Immature natural killer cell (primary cell): ENCODE measurements at places on chromosomes 12 and 14.

DNA sequence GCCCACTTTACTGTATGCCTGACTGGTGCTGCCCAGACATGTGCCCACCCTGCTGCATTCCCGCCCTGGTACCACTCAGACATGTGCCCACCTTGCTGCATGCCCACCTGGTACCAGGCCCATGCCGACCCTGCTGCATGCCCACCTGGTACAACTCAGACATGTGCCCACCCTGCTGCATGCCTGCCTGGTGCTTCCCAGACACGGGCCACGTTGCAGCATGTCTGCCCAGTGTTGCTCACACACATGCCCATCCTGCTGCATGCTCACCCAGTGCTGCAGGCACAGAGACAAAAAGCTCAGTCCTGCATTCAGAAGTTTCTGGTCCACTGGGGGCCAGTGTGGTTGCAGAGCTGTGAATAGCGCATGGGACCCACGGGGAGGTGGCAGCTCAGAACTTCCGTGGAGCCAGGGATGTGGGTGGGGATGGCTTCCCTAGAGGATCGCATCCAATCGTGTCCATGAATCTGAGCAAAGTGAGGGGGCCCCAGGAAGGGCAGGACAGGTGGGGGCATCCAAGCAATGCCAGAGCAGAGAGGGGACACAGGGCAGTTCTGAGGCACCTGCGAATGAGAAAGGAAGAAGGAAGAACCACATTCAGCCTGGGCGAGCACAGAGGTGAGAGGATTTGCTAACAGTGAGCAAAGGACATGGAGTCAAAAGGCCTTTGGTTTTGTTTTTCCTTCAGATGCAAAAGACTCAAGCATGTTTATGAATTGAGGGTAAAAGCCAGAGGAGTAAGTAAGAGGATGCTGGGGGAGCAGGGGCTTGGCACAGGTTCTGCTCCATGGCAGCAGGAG, 175.9 kb upstream of the C14orf180 start:
- DNase-seq: no peak

GRCh38 chr12:67887065-67887464, 102.2 kb upstream of the IFNG-AS1 start:
- no peak for DNase-seq

DNA sequence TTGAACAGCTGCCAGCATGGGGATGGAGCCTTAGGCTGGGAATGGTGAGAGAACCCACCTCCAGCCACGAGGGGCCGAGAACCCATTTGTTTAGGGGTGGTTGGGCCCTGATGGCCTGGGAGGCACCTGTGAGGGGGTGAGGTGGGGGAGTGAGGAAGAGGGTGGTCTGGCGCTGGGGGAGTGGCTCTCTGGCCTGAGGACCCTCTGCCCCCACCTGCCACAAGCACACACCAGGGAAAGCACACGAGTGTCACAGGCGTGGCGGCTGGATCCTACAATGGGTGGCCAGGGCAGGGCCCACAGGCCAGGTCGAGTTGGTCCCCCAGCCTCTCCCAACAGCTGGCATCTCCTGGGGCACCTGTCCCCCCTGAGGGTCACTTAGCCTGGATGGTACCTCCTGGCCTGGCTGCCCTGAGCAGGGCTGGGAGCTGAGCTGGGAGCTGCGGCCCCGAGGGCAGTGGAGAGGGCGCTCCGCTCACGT, 340.5 kb downstream of the TMEM121 start:
- DNase-seq: no peak

DNA sequence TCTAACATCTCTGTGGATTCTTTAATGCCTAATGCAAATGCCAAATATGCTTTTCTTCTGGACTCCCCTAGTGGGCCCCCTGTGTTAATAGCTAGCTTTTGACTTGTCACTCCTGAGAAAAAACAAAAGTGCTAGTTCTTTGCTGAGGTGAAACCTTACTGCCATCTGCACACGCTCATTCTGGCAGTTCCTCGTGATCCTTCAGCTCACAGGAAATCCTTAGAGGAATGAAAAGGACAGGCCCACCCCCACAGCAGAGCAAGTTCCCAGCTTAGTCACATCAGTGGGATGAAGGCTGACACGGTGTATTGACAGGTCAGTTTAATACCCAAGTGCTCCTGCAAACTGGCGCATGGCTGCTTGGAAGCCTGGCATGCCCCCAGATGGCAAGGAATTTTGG, 165.1 kb upstream of the ATP2B1 start:
- DNase-seq: no peak

DNA sequence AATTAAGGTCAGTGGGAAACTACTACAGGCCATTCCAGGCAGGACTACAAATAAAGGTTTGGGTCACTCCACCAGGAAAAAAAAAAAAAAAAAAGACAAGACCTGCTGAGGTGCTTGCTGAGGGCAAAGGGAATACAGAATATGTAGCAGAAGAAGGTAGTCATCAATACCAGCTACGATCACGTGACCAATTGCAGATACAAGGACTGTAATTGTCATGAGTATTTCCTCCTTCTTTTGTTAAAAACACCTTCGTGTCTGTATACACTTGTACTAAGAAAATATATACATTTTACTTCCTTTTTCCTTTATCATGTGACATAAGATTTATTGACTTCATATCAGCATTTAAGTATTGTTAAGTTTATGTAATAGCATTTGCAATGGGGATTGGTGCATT, 19.2 kb downstream of the GYS2 start:
- no peak for DNase-seq

- DNase-seq: no peak
Measured at GRCh38 chr12:116123451-116124258, 153.8 kb downstream of the MED13L start.

GRCh38 chr12:104372721-104373335, 69.3 kb downstream of the EID3 start:
- DNase-seq: no peak

GRCh38 chr12:113072136-113072535, 15.6 kb downstream of the DTX1 start:
- no peak for DNase-seq

DNA sequence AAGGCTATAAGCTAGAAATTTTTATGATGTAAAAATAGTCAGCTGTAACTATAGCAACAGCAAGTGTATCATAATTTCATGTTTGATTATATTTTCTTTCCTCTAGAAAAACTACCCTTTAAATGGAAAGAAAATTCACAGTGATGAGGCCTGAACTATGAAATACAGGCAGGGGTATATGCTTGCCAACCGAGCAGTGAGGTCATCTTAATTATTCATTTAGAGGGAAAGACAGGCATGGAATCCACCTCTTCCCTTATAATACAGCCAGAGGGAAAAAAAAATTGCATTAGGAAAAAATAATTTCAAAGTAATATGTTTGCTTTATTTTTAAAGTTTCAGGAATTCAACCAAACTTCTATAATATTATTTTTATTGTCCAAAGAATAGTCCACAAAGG, 139.8 kb downstream of the EPS8 start:
- no peak for DNase-seq

- no peak for DNase-seq
Measured at GRCh38 chr14:50407111-50407812, 10.6 kb upstream of the CDKL1 start.

DNA sequence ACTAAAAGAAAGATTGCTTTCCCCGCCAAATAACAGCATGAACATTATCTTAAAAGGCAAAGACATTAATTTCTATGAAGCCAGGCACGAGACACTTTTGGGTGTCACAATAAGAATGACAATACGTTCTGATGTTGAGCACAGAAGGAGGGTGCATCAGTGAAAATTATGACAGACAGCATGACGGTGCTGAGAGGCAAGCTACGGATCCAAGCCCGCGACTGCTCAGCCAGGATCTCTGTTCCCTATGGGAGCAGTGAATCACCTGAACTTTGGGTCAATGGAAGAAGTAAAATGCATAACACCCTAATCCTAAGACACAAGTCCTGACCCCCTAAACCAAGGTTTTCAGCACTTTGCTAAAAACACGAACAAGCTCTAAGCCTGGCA, 51.7 kb downstream of the SLC25A47 start:
- DNase-seq: no peak

GRCh38 chr12:11555743-11556625, 93.5 kb upstream of the ETV6 start:
- no peak for DNase-seq

GRCh38 chr14:50319721-50320120, 7.6 kb downstream of the DMAC2L start:
- no peak for DNase-seq

GRCh38 chr12:109770104-109770860, 56.7 kb downstream of the FAM222A start:
- no peak for DNase-seq

- no peak for DNase-seq
Measured at GRCh38 chr12:52364061-52364460, 3.2 kb downstream of the KRT85 start.

- DNase-seq: no peak
Measured at GRCh38 chr12:119746169-119746568, 78.2 kb downstream of the PRKAB1 start.

GRCh38 chr12:12372946-12373722, 16.3 kb downstream of the BORCS5 start:
- no peak for DNase-seq

- DNase-seq: no peak
Measured at GRCh38 chr12:88163371-88163770, 21.3 kb downstream of the TMTC3 start.

- DNase-seq: no peak
Measured at GRCh38 chr14:92505826-92506225, 7.8 kb upstream of the RIN3 start.

DNA sequence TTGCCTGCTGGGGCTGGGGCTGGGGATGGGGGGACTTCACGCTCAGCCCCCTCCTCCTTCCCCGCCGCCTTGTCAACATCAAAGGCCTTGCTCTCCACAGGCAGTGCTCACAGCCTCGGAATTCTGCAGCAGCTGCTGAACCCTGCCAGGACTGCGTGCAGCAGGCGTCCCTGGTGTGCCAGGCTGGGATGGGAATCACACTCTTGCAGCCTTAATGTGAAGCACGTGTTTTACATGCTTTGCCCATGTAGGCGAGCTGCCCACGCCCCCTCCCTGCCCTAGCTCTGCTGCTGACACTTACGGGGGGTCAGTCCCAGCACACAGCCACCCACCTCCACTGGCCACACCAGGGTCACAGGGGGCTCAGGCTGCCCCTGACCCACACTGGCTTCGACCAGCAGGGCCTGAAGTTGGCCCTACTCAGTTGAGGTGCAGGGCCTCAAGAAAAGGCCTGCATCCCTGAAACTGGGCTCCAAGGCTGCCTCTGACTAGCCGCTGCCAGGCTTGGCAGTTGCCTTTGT, 276.2 kb upstream of the RTL1 start:
- DNase-seq: no peak

DNA sequence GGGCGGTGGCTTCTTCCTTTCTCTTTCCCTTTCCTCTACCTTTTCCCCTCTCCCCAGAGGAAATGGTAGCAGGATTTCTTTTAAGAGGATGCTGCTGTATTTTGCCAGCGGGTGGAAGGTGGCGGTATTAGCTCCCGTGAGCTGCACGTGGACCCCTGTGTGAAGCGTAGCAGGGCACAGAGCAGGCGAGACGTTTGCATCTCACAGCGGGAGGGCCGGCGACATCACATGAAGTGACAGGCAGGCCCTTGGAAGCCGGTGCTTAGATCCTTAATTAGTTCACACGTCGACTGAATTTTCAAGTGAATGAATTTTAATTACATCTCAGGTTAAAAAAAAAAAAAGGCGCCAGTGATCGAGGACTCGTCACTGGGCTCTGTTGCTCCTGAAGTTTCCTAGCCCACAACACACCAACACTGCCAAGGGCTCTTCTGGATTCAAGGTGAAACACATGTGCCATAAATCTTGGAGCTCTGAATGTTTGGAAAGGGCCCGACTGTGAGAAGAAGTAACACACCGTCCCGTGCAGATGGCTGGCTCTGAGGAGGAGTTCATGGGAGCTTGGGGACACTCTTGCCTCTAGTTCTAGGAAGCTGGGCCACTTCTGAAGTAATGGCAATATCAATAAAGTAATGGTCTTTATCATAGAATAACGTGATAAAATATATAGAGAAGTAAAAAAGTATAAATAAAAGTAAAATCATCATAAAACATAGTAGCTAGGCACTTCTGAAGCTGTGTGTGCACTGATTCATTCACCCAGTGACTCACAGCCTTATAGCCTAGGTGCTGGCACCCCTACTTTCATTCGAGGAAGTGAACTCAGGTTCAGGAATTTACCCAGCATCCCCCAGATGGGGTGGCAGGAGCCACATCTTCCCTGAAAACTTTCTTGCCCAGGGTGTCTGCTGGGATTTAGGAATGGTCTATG, 75.3 kb downstream of the AACS start:
- no peak for DNase-seq

DNA sequence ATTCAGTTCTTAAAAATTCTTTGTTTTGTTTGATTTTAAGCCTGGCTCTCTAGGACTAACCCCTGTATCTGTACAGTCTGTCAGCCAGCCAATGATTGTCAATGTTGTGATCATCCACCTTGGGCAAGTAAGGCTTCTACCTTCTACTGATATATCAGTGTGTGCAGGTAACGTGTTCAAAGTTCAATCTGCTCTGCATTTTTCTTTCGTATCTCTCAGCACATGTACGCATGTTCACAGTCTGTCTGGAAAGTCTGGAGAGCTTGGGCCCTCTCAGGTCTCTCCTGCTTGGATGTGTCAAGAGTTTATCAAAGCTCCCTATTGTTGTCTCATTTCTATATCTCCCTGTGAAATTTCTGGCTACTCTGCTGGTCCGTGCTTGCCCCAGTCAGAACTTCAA, 138.6 kb upstream of the VRK1 start:
- DNase-seq: no peak

DNA sequence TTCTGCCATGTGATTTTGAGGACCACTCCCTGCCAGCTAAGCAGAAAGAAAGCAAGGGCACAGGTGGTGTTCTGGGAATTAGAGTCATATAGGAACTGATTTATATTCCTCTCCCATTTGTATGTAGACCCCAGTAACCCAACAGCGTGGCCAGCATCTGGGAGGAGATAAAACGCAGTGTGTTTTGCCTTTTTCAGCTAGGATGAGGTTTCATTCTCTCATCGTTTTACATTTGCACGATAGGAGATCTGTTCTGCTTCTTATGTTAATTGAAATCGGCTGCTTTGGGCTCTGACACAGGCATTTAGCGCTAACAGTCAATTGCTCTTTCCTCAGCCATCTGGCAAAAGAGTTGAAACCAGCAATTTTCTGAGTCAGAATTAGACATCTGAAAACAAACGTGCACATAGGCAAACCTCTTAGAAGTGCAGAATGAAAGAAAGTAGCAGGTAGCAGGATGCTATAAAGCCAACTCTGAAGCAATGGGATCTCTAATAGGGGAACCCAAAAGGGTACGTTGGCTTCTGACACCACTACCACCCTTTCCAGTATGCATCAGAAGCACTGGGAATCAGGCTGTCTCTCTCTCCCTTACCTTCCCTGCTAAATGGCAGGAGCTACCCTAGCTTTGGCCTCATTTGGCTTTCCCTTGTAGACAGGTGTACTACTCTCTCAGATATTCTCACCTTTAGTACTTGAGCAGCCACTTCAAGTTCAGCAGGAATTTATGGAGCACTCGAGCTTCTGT, 219.1 kb downstream of the PHLDA1 start:
- no peak for DNase-seq

DNA sequence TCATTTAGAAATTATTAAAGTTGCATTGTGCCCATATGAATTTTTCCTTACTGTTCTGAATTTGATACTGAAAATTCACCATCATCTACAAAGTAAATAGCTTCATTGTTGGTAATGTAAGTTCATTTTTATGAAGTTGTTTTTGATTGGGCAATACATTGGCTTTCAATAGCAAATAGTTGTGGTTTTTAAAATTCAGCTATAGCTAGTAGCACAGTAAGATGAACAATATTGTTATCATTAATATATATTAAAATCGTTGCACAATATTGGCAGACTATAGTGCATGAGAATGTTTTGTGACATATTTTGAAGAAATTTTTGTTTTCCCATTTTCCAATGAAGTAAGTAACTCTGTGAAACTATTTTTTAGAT, 575.0 kb downstream of the PRKD1 start:
- no peak for DNase-seq

- no peak for DNase-seq
Measured at GRCh38 chr12:57522887-57523705, 472 bp downstream of the MBD6 start.
